ENCODE measurements at places on chromosomes 7 and 10. TPM values are rescaled to one million over a fixed set of nuclear protein-coding genes. Genes with fewer than 3 reads are reported as not detected.

TUBB8 gene
- total RNA-seq, result 0.26 TPM

GALNT17 gene
- total RNA-seq, result 8.9 TPM

DNA sequence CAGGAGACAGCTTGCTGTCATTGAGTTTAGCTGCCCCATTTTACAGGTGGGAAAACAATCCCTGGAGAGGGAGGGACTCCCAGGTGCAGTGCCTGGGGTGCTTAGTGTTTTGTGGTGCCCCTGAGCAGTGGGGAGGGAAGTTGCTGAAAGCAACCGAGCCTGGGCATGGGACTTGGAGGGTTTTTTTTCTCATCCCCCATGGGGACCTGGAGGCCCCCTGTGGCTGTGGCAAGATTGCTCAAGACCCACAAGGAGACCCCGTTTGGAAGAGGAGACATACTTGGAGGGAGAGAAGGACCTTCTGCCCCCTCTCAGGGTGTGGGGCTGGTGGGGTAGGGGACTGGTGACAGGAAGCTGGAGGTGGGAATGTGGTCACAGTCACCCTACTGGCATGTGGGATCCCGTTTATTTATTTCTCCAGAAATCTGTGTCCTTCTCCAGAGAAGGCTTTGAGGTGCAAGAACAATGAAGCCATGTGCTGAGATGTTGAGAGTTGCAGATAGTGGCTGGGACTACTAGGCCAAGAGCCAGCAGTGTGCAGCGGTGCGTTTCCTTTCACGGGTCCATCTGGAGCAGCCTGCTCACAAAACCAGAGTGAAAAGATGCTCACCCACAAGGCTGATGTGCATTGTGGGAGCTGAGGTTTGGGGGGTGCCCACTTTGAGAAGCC, 21.5 kb downstream of the ZMIZ1 start:
- no peak for DNase-seq
- H3K36me3 ChIP-seq, result no peaks in the 10 kb centered on the region
- H3K4me1 ChIP-seq, result peaks cover 96% of the 10 kb centered on the region
- H3K27me3 ChIP-seq, result no peaks in the 10 kb centered on the region
- no peak overlapping the region for H3K4me3 ChIP-seq

DNA sequence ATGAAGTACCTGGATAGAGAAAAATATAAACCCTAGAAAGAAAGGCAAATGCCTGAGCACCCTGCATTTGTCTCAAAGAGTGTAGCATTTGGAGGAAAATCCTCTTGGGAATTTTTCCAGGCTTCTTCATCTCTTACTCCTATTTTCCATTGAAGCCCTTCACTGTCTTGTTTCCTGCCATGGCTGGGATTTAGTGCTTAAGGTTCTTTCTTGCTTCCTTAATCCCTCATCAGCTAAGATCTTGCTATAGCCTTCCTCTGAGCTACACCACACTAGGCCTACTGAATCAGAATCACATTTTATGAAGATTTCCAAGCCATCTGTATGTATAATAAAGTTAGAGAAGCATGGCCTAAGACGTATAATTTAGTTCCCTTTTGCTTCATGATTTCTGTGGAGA, 97.5 kb upstream of the PHYHIPL start:
- H3K4me3 ChIP-seq, result no peak overlapping the region
- no peak for DNase-seq
- H3K27me3 ChIP-seq, result no peaks in the 10 kb centered on the region
- H3K36me3 ChIP-seq, result no peaks in the 10 kb centered on the region
- H3K27ac ChIP-seq, result peak overlapping the region; percentile 10

DNA sequence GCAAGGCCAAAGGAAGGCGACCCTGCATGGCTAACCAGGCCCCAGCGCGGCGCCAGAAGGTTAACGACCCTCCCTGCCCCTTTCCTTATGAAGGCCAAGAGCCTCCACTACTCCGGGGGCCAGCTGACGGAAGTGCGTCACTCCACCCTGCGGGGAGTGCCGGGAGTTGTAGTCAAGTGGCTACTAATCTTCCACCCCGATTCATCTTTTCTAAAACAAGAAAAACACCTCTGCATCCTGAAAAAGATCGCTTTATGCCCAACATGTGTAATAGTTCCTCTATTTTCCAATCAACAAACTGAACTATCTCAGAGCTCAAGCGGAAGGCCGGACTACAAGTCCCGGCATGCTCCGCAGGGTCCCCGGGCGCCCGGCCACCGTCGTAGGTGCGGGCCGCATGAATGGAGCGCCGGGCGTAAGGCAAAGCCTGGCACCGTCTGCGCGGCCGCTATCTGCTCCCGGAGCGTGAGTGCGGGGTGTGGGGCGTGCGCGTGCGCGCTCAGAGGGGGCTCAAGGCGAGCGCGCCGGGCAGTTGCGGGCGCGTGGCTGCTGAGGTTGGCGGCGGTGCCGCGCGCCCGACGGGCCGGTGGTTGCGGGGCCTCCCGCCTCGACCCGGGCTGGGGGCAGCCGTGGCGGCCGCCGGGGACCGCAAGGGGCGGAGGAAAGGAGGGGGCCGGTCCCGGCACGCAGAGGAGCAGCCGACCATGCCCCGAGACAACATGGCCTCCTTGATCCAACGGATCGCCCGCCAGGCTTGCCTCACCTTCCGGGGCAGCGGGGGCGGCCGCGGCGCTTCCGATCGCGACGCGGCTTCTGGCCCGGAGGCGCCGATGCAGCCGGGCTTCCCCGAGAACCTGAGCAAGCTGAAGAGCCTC, at the start of gene ADO:
Gene ADO, plus strand, starts transcription at position 365 of the 875 bp plus-strand sequence. Its CDS starts 340 bp downstream, at position 705.
- peak within 1 kb of the TSS; percentile 76 for H3K4me3 ChIP-seq
- peak; percentile 95 for DNase-seq
- H3K36me3 ChIP-seq, result peaks cover 4% of the 10 kb centered on the region
- peak within 1 kb of the TSS; percentile 97 for H3K27ac ChIP-seq
- H3K27me3 ChIP-seq, result peaks cover 3% of the 10 kb centered on the region
- peaks cover 14% of the 10 kb centered on the region for H3K4me1 ChIP-seq

- H3K36me3 ChIP-seq, result no peaks in the 10 kb centered on the region
- no peak overlapping the region for H3K27ac ChIP-seq
- H3K4me1 ChIP-seq, result no peaks in the 10 kb centered on the region
- no peak overlapping the region for H3K4me3 ChIP-seq
- no peaks in the 10 kb centered on the region for H3K27me3 ChIP-seq
- no peak for DNase-seq
These were observed 50.3 kb downstream of the MAD1L1 start for GRCh38 chr7:2182461-2182860.

NYAP1 gene
- total RNA-seq, result 0.55 TPM

PHKG1 gene
- 0.32 TPM for total RNA-seq

- H3K27me3 ChIP-seq, result no peaks in the 10 kb centered on the region
- no peak overlapping the region for H3K27ac ChIP-seq
- DNase-seq, result no peak
- H3K4me1 ChIP-seq, result no peaks in the 10 kb centered on the region
These were observed 83.0 kb downstream of the C1GALT1 start for GRCh38 chr7:7265081-7266075.

ITPRIP gene
- total RNA-seq, result 27.7 TPM

CHRM2 gene
- 0.63 TPM for total RNA-seq

DNA sequence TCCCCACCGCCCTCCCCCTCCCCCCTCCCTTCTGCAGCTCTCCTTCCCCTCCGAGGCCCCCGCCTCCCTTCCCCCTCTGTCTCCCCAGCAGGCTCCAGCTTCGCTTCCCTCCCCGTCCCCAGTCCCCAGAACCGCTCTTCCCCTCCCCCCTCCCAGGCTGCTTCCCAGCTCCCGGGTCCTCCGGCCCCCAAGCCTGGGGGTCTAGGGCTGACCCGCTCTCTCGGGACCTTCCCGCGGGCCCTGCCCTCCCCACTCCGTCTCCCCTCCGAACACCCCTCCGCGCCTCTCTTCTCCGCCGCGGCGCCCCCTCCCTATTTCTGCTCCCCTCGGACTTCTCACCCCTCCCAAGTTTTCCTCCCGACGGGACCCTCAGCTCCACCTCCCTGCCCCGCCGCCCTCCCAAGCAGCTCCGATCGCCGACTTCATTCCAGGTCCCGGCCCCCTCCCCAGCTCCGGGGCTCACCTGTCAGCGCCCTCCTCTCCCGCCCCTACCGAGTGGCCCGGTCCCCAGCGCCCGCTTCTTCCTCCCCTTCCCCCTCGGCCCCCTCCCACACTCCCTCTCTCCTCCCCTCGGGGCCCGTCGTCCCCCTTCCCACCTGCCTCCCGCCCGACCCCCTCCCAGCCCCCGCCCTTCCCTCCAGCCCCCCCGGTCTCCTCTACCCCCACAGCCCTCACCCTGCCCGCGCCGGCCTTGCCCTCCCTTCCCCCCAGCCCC, 990 bp downstream of the ZNF467 start:
- no peaks in the 10 kb centered on the region for H3K4me1 ChIP-seq
- H3K4me3 ChIP-seq, result peak overlapping the region; percentile 74
- no peak for DNase-seq
- H3K36me3 ChIP-seq, result no peaks in the 10 kb centered on the region
- H3K27me3 ChIP-seq, result no peaks in the 10 kb centered on the region

GRCh38 chr10:63052083-63052482, 81.0 kb upstream of the NRBF2 start:
- no peak for DNase-seq
- H3K4me3 ChIP-seq, result no peak overlapping the region
- H3K27me3 ChIP-seq, result no peaks in the 10 kb centered on the region
- H3K4me1 ChIP-seq, result no peaks in the 10 kb centered on the region
- H3K36me3 ChIP-seq, result no peaks in the 10 kb centered on the region

DNA sequence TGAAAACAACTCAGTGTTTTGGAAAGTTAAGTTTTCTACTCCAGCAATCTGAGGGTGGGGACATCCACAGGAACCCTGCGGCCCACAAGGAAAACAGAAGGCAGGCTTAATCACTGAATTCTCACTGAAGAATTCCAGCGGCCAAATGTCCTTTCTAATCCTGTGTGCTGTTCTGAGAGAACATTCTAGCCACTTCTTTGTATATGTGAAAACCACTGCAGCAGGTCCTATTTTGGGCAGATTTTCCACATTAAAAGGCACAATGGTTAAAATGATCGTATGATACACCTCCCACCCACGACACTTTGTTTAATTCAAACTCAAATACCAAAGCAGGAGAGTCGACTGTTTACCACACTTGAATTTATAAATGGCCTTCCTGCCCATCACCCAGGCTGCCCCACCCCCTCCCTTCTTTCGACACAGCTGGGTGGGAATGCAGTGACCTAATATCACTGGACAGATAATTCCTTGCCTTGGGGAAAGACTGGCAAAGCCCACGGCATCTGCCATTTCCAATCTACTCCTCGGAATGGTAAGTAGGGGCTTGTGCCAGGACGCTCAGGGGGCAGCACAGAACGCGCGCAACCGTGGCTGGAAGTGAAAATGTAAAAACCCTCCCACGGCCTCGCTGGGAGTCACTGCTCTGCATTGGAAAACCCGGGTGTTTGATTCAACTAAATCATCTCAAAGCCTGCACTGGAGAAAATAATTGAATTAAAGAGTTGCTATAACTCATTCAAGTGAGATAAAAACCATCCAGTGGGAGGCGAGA, 67.0 kb downstream of the CTBP2 start:
- peaks cover 11% of the 10 kb centered on the region for H3K4me1 ChIP-seq
- no peak for DNase-seq
- H3K4me3 ChIP-seq, result no peak overlapping the region
- no peaks in the 10 kb centered on the region for H3K27me3 ChIP-seq

FAM180A gene
- total RNA-seq, result 2.7 TPM

- H3K27ac ChIP-seq, result no peak overlapping the region
- no peaks in the 10 kb centered on the region for H3K4me1 ChIP-seq
- H3K27me3 ChIP-seq, result no peaks in the 10 kb centered on the region
- H3K36me3 ChIP-seq, result peaks cover 17% of the 10 kb centered on the region
- no peak overlapping the region for H3K4me3 ChIP-seq
- DNase-seq, result no peak
These were observed 6.1 kb upstream of the CYP26C1 start for GRCh38 chr10:93054486-93054885.

- DNase-seq, result peak; percentile 71
- no peaks in the 10 kb centered on the region for H3K27me3 ChIP-seq
- H3K4me1 ChIP-seq, result no peaks in the 10 kb centered on the region
- H3K36me3 ChIP-seq, result no peaks in the 10 kb centered on the region
- no peak overlapping the region for H3K4me3 ChIP-seq
These were observed 18.3 kb upstream of the RHEB start for GRCh38 chr7:151537818-151538561.

DNA sequence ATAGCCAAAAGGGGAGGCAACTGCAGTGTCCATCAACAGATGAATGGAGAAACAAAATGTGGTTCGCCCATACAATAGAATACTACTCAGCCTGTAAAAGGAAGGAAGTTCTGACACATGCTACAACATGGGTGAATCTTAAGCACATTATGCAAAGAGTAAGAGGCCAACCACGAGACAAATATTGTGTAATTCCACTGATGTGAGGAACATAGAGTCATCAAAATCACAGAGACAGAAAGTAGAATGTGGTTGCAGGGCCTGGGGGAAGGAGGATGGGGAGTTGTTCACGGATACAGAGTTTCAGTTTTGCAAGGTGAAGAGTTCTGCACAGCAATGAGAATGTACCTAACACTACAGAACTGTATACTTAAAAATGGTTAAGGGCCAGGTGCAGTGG, 13.7 kb upstream of the C10orf71 start:
- peak overlapping the region; percentile 81 for H3K27ac ChIP-seq
- no peaks in the 10 kb centered on the region for H3K27me3 ChIP-seq
- peaks cover 46% of the 10 kb centered on the region for H3K4me1 ChIP-seq
- no peak overlapping the region for H3K4me3 ChIP-seq
- H3K36me3 ChIP-seq, result no peaks in the 10 kb centered on the region

DNA sequence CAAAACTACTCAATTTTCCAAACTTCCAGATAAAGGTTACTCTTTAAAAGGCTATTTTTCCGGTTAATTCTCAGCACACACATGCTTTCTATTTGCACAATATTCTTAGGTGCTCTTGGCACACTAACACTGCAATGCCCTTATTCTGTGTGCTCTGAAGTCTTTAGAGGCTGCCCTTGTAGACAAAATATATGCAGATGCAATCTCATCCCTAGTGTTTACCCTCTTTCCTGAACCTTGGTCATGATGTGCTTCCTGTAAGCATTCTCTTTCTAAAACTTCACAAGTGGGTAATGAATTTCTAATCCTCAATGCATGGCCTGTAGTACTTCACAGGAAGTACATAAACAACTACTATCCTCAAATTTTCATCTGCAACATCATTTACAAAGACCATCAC, 41.1 kb upstream of the TUBB8 start:
- H3K4me1 ChIP-seq, result peaks cover 4% of the 10 kb centered on the region
- no peaks in the 10 kb centered on the region for H3K36me3 ChIP-seq
- H3K27me3 ChIP-seq, result no peaks in the 10 kb centered on the region
- no peak overlapping the region for H3K27ac ChIP-seq

- peak overlapping the region; percentile 92 for H3K27ac ChIP-seq
- H3K36me3 ChIP-seq, result no peaks in the 10 kb centered on the region
- H3K4me1 ChIP-seq, result peaks cover 50% of the 10 kb centered on the region
- peak; percentile 95 for DNase-seq
These were observed 3.1 kb downstream of the ADIRF start for GRCh38 chr10:86971232-86971991.

HMX2 gene
- total RNA-seq, result not detected

- H3K27me3 ChIP-seq, result no peaks in the 10 kb centered on the region
- H3K27ac ChIP-seq, result no peak overlapping the region
- DNase-seq, result no peak
- H3K4me3 ChIP-seq, result no peak overlapping the region
- H3K36me3 ChIP-seq, result peaks cover 50% of the 10 kb centered on the region
These were observed 51.8 kb downstream of the MARCHF5 start for GRCh38 chr10:92342796-92343195.

- H3K27me3 ChIP-seq, result peaks cover 12% of the 10 kb centered on the region
- DNase-seq, result peak; percentile 53
- peak overlapping the region; percentile 99 for H3K27ac ChIP-seq
- peak overlapping the region; percentile 50 for H3K4me3 ChIP-seq
These were observed 608 bp downstream of the HHEX start for GRCh38 chr10:92690211-92690914.
